Activated CD8-positive, alpha-beta memory T cell treated with anti-CD3 and anti-CD28 coated beads for 1 hour (primary cell): ENCODE measurements at places on chromosomes 6 and 20.
A peak's percentile ranks its signal among the peaks of the same experiment; 100 is the strongest.

- DNase-seq: peak; percentile 38
These were observed at the start of gene BTBD9 for GRCh38 chr6:38639498-38640215. BTBD9 (minus strand) TSS chr6:38639929.

- no peak for DNase-seq
These were observed 39.0 kb downstream of the PYGB start for GRCh38 chr20:25286917-25287316.

DNA sequence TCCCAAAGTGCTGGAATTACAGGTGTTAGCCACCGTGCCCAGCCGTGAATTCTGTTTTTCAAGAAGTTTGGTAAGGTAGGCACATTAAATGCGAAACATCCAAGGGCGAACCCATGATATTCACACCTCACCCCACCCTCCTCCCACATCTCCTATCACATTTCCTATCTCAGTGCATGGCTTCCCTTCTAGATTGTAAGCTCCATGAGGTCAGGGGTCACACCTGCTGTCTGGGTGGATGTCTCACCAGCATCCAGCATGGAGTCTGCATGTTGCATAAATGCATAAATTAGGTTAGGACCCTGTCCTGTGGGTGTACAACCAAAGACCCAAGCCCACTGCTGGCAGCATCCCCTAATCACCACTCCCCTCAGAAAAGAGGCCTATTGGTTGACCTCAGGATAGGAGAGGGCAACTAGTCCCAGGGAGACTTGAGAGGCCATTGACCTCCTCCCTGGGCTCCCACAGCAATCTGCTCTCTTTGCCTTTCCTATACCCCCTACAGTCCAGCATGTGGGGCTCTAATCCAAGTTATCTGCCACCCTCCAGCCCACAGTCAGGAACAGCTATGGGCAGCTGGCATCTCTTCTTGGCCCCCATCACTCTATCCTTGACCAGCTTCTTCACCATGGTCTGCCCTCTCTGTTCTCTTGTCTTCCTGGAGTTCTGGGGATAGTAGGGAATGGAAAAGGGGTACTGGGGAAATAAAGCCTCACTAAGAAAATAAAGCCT is 4.2 kb downstream of the PRRT1 start:
- DNase-seq: no peak

DNA sequence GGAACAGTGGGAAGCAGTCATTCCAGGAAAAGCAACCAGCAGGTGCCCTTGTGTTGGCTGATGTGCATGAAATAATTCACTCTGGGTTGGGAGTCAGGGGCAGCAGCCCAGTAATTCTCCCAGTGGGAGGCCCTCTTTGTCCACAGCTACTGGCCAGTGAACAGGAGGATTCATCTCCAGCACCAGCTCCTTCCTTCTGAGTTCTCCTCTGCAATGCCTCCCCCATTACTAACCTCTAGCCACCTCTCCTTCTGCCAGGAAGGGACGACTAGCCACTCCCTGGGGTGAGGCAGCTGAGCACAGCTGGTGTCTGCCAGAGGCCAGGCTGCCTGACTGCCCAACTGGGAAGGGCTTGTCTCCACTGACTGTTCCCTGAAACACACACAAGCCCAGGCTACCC is 12.5 kb upstream of the R3HDML start:
- no peak for DNase-seq

GRCh38 chr6:80517525-80517924 is 411.1 kb downstream of the BCKDHB start:
- no peak for DNase-seq

GRCh38 chr6:110620065-110620464 is 143.7 kb upstream of the SLC22A16 start:
- no peak for DNase-seq

GRCh38 chr6:34151321-34152041 is 5.6 kb upstream of the GRM4 start:
- no peak for DNase-seq
